ENCODE measurements at places on chromosomes 12 and 14.

- no peak for DNase-seq
Observed at GRCh38 chr12:104469066-104469465, 12.3 kb downstream of the CHST11 start.

DNA sequence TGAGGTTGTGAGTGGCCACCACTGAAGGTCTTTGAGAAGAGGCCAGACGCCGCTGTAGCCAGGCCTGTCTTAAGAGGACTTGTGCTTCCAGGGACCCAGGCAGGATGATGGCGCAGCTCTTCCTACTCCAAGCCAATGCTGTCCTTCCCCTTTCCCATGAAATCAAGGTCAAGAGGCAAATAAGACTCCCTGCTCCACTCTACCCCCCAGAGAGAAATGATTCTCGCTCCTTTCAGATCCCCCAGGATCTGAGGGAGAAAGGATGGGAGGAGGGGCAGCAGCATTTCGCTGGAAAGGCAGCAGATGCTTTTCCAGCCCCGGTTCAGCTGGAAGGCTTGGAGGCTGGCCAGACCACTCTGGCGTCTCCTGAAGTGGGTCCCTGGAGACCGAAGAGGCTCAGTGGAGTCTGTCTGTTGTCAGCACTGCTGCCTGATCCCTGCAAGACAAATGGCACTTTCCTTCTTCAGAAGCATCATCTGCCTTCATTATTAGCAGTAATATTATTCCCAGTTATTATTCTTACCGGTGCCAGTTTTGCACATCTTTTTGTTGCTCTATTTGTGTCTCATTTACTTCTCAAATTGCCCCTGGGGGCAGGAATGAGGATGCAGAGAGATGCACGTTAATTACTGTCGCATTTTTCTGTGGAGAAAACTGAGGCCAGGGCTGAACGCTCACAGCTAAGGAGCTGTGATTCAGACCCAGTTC, 51.4 kb downstream of the C14orf132 start:
- peak; percentile 85 for DNase-seq

DNA sequence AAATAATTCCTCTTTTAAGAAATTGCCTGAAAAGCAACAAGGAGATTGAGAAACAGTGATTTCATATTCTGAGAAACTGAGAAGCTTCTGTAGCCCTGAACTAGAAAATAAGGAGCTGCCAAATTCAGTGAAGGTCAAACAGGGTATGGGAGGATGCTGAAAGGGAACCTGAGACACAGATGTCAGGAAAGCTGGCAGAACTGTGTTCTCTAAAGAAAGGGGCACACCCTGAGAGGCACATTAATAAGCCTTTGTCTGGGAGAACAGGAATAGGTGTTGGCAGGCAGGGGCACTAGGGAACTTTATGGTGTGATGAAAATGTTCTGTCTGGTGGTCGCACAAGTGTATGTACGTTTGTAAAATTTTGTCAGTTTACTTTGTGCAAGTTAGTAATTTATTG, 29.6 kb downstream of the VRK1 start:
- DNase-seq = no peak

DNA sequence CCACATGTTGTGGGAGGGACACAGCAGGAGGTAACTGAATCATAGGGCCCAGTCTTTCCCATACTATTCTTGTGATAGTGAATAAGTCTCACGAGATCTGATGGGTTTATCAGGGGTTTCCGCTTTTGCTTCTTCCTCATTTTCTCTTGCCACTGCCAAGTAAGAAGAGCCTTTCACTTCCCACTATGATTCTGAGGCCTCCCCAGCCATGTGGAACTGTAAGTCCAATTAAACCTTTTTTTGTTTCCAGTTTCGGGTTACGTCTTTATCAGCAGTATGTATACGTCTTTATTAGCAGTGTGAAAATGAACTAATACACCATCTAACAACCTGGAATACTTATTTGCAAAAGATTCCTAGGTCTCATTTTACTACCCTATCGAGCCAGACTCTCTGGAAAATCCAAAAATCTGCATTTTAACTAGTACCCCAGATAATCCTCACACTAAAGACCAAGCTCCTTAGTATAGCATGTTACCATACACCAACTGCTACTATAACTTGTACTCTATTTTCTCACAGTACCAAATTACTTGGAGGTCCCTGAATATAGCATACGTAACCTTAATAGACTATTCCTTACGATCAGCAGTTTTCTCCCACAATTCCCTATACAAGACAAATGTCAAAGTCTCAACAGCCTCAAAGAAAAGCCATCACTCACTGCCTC, 11.5 kb downstream of the GTF2A1 start:
- DNase-seq = no peak

GRCh38 chr12:59040043-59040442, 119.7 kb upstream of the LRIG3 start:
- no peak for DNase-seq

- no peak for DNase-seq
Observed at GRCh38 chr12:1044199-1044598, 53.2 kb downstream of the ERC1 start.

GRCh38 chr14:49907186-49907585, 14.3 kb downstream of the ARF6 start:
- no peak for DNase-seq

DNA sequence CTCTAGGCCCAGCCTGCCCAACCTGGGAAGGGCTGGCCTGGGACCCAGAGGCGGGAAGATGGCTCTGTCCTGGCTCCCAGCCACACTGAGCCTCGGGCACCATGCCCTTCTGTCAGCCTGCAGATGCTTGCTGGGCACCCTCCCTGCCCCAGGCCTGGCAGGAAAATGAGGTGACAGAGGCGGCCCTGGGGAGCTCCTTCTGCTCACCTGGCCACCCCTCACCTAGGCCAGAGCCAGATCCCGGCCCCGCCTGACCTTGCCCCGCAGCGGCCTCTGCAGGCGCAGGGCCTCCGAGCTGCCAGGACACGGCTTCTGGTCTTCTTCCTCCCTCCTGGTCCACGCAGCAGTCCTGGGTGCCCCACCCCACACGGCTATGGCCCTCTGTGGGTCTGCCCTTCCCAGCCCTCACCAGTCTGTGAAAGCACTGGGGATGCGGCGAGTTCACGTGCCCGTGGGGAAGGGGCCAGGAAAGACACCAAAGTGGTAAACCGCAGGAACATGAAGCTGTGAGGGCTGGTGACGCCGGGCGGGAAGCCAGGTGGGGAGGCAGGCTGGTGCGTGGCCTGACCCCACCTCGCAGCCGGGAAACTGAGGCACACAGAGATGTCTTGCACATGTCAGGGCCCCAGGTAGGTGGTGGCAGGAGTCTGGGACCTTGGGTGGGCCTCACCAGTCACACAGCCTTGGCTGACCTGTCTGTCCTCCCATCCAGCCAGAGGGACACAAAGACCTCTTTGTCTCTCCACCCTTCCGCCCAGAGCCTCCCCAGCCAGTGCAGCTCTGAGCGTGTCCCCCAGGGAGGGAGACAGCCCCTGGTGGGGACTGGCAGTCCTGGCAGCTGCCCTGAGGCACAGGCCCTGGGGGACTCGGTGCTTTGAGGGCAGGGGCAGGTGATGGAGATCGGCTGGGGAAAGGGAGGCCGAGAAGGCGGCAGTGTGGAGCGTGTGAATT, 12.8 kb downstream of the BAG5 start:
- DNase-seq = no peak

DNA sequence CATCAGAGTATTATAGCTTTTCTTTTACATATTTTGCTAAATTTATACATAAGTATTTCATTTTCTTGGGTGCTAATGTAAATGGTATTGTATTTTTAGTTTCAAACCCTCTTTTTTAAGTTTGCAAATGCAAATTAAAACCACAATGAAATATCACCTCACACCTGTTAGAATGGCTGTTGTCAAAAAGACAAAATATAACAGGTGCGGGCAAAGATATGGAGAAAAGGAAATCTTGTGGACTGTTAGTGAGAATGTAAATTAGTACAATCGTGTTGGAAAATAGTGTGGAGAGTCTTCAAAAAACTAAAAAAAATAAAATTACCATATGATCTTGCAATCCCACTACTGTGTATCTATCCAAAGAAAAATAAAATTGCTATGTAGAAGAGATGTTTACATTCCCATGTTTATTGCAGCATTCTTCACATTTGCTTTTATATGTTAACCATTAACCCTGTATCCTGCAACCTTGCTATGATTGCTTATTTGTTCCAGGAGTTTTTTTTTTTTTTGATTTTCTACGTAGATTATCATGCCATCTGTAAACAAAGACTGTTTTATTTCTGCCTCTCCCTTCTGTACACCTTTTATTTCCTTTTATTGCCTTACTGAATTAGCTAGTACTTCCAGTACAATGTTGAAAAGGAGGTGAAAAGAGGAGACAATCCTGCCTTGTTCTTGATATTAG, 405.4 kb upstream of the MIS18BP1 start:
- DNase-seq = no peak

DNA sequence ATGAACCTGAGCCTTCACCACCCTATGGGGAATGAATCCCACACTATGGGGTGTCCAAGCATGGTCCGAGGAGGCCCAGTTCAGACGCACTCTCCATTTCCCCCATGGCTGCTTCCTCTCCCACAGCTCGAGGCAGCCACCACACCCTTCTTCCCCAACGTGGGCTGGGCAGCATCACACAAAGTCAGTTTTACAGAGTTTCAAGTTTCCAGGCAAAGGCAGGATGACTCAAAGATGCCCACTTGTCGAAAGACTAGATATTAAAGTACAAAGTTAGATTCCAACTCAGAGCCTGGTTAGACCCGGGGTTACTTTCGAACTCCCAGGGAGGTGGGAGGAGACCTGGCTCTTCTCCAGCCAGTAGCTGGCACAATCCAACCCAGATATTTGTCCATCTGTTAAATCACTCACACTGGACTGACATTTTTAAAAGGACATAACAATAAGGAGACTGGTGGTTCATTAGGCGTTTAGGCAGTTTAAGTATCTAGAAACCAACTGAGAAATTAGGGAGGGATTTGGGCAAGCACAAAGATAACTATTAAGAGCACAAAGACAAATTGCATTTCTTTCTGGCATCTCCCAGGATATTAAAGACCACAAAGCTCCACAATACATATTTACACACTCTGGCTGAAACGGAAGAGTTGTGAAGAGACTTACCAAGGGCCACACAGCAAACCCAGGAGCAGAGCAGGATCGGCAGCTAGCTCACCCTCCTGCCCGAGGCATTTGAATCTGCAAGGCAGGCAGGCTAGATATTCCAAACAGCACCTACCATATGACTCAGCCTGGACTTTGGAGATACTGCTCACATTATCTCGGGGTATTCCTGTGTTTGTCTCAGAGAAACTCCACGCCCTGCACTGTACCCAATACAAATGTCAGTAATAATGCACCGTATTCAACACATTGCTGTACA, 34.8 kb downstream of the TMCC3 start:
- peak; percentile 23 for DNase-seq

DNA sequence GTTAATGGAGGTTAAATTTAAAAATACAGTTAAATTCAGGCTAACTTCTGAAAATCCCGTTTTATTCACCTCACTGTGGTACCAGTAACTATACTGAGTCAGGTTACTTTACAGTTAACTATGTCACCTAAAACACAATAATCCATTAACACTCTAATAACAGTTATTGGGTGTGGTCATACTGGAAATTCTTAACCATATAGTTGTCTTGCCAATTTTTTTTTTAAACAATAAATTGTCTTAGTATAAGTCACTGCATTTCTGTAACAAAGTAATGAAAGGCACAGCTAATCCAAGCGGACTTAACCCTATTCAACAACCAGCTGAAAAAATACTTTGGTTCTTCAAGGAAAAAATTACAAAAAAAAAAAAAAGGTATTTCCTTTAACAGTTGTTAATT, 16.2 kb upstream of the PHLDA1 start:
- DNase-seq = no peak

- DNase-seq = no peak
Observed at GRCh38 chr14:23281247-23281646, 4.7 kb downstream of the HOMEZ start.

GRCh38 chr12:52199294-52199919, 7.6 kb upstream of the KRT80 start:
- no peak for DNase-seq

GRCh38 chr12:122869207-122869973, 26.5 kb downstream of the VPS37B start:
- DNase-seq = no peak

DNA sequence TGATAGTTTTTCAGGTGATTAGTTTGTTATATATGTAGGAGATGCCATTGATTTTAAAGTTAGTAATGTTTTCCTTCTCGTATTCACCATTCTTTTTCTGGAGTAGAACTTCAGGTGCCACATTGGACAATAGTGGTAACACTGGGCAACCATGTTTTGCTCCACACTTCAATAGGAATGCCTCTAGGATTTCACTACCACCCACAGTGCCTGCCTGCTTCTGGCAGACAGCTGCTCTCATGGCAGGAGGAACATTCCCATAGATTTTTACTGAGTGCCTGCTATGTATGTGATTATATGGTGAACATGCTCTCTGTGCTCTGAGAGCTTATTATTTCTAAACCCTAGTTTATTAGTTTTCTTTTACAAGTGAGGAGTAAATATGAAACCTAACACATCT, 53.7 kb downstream of the GCH1 start:
- no peak for DNase-seq

GRCh38 chr12:6295094-6295811, 15.2 kb upstream of the PLEKHG6 start:
- DNase-seq = peak; percentile 87

GRCh38 chr14:68140806-68141205, 321.2 kb downstream of the RAD51B start:
- no peak for DNase-seq
